ENCODE measurements at places on chromosomes 4 and X.
A peak's percentile ranks its signal among the peaks of the same experiment; 100 is the strongest.

DNA sequence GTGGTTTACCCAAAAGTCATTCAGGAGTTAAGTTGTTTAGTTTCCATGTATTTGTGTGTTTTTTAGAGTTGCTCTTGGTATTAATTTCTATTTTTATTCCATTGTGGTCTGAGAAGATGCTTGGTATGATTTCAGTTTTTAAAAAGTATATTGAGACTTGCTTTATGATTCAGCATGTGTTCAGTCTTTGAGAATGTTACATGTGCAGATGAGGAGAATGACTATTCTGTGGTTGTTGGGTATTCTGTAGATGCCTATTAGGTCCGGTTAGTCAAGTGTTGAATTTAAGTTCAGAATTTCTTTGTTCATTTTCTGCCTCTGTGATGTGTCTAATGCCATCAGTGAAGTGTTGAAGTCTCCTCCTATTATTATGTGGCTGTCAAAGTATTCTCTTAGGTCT is 249.4 kb downstream of the ARHGAP10 start:
- no peak for DNase-seq

GRCh38 chr4:69470561-69470960 is 25.1 kb downstream of the UGT2B4 start:
- DNase-seq: no peak

- DNase-seq: no peak
These were observed 9.2 kb upstream of the MED28 start for GRCh38 chr4:17605236-17605635.

- no peak for DNase-seq
These were observed 194.9 kb downstream of the TLL1 start for GRCh38 chr4:166067915-166068314.

- DNase-seq: no peak
These were observed 10.1 kb downstream of the PSAPL1 start for GRCh38 chr4:7424553-7425111.

GRCh38 chr4:91448668-91449330 is 855.0 kb upstream of the GRID2 start:
- no peak for DNase-seq

- DNase-seq: no peak
These were observed 237.8 kb upstream of the JADE1 start for GRCh38 chr4:128571747-128572146.

- peak; percentile 49 for DNase-seq
These were observed 16.9 kb upstream of the ANOS1 start for GRCh38 chrX:8748855-8749254.

GRCh38 chr4:7419961-7420660 is 14.6 kb downstream of the PSAPL1 start:
- DNase-seq: no peak

- no peak for DNase-seq
These were observed 308.6 kb downstream of the PTTG2 start for GRCh38 chr4:38268837-38269236.

GRCh38 chrX:10518073-10518472 is 102.3 kb downstream of the MID1 start:
- DNase-seq: no peak

DNA sequence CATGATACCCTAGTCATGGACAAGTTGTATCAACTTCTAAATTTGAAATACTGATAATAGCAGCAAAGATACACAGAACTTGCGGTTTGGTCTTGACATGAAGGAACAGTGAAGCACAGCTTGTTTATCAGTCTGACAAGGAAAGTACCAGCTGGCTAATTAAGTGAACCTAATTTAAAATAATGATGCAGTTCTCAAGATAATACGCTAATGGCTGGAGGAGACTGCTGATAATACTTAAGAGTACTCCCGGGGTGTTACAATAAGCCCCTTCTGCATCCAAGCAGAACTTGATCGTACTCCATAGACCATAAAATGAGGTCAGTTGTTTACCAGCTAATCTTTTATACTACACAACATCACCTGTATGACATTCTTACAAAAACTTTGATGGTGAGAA is 697.5 kb downstream of the FSTL5 start:
- DNase-seq: peak; percentile 2

DNA sequence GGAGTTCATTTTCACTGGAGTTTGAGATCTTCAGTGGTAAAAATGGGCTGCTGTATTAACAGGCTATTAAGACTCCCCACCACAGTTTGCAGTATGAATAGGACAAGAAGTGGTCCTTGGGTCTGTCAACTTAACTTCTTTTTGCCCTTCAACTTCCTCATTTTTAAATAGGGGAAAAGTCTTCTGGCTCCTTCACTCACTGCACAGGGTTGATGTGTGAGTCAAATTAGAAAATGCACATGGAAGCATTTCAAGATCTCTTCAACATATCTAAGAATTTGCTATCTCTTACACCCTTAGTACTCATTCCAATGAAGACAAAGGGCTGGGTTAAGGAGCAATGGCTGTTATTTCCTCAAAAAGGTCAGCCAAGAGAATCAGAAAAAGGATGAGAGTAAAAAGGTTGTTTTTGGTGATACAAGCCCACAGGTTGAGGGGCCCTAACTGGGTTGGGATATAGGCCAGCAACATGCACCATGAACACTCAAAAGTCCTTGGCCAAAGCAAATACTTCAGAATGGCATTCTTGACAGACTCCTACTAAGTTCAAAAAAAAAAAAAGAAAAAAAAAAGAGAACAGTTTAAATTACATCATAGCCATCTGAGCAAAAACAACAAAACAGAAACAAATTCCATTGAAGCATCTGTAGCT is 13.4 kb downstream of the PDE5A start:
- DNase-seq: no peak

DNA sequence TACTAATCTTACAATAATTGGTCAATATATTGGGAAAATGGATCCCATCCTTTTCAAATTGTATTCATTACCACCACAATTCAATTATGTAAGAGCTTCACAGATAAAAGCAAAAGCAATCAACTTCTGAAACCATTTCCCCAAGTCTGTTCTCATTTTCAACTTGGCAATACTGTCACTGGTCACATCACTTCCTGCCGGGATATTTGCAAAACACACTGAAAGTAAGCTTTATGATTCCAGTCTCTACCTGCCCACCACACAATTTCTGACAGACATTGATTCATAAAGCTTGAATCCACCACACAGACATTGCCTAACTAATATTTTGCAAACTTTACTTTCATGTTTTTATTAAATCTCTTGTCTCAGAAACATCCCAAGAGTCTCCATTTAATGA is 53.6 kb downstream of the LIN54 start:
- DNase-seq: no peak

DNA sequence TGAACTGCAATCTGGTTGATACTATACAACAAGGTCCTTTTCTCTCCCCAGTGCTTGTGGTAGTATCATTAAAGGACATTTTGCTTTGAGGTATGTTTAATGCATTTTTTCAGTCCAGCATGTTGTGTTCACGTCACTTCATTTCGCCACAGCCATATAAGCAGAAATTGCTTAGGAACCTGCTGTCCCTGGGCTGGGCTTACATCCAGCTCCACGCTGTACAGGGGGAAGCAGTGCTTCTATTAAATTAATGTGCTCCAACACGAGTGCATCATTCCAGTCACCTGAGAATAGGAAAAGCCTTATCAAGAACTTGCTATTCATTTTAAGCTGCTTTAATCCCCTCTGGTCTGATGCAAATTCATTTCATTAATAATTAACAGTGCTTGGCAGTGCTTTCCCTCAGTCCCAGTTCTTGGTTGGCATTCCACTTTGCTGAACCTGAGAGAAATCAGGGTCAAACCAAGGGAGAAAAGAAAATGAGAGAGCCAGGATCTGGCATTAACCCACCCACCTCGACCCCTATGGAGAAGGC is 47.4 kb upstream of the PTCHD1 start:
- no peak for DNase-seq

- no peak for DNase-seq
These were observed 72.6 kb upstream of the TRIM2 start for GRCh38 chr4:153131596-153131995.

DNA sequence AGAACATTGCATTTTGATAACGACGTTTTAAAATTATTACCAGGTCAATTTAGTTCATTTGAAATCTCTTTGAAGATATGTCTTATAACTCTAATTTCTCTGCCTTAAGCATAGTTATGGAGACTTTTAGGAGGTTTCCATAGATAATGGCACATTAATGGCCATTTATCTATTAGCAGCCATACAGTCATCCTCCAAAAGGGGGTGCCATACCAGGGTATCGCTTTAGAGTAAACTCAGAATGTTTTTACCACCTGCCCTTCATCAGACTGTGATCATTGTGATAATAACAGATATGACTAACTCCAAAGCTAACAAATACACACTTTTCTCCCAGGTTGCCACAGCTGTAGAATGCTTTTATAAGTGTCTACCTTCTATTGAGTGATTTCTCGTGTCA is 461.5 kb downstream of the FSTL5 start:
- no peak for DNase-seq

GRCh38 chr4:76585897-76586360 is 150.9 kb downstream of the SHROOM3 start:
- DNase-seq: no peak

DNA sequence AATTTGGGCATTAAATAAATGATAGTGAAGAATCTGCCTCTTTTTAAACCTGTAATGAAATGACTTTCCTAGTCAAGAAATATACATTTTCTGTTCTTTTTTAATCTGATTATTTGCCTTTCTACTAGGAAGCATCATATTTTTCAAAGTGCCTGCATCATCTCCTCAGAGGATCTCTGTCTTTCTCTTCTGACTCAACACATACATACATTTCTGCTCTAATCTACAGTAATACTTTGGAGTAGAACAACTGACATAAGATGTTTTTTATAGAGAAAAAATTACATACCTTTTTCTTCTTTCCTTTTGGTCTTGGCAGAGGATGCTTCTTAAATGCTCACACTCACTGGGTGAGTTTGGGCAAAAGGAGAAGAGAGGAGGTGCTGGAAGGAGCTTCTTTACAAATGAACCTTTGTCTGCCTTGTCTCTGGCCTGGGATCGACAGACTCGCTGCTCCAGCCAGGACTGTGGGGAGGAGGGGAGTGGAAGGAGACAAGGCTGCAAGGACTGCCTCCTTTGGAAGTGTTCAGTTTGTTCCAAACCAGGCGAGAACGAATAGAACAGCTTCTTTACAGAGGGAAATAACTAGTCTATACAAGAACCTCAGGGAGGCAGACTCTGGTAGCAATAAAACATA is at the start of gene SCRG1:
TSS of gene SCRG1 (minus strand) at position 338 of the 637 bp plus-strand sequence. CDS start 7,702 bp downstream, outside the sequence.
- DNase-seq: no peak

DNA sequence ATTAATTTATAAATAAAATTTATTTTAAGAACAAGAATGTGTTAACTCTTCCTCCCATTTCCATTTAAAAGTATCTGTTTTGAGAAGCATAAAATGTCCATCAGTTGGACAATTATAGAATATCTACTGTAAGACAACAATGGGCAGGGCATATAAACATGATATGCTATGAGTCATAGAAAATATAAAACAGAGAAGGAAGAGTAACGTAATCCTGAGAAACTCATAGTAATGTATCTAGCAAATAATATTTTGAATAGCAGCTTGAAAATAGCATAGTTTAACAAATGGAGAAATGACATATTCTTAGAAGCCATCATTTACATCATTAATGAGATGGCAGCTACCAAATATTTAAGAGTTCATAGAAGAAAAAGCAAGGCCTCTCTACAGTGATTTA is 820.3 kb upstream of the PCDH10 start:
- DNase-seq: no peak
